ENCODE measurements at places on chromosomes 6 and 20.

DNA sequence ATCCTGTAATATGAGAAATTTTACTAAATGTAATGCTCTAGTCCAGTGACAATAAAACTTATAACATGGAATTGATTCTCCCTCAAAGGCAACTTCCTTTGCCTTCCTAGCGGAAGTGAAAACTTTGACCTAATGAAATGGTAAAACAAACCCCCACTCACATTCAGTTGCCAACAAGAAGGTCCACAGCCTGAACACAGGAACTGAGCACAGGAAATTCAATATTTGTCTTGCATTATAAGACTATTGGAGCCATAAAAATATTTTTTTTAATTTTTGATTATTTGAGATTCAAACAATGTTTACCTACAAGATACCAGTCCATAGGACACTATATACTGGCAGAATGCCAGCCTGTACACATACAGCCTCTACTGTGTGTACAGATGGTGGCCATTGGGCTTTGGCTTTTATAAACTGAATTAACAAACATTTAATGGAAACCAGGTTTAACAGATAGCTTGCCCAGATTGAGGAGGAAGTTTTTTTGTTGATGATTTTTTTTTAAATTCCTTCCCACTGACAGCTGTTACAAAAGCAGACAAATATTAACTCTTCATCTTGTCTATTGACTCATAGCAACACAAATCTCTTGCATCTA, 481.5 kb upstream of the JAG1 start:
- DNase-seq: no peak

GRCh38 chr20:40291493-40292135, 397.4 kb downstream of the MAFB start:
- no peak for DNase-seq

- peak; percentile 40 for DNase-seq
These were observed 6.5 kb downstream of the RBM38 start for GRCh38 chr20:57397693-57398108.

- DNase-seq: no peak
These were observed 546 bp upstream of the KLHL32 start for GRCh38 chr6:96923871-96924493.
